Omental fat pad (tissue), 4 donors: ENCODE measurements at places on chromosomes 7 and 10. TPM values are rescaled to one million over a fixed set of nuclear protein-coding genes. Genes with fewer than 3 reads are reported as not detected.
A peak's percentile ranks its signal among the peaks of the same experiment; 100 is the strongest.

DNA sequence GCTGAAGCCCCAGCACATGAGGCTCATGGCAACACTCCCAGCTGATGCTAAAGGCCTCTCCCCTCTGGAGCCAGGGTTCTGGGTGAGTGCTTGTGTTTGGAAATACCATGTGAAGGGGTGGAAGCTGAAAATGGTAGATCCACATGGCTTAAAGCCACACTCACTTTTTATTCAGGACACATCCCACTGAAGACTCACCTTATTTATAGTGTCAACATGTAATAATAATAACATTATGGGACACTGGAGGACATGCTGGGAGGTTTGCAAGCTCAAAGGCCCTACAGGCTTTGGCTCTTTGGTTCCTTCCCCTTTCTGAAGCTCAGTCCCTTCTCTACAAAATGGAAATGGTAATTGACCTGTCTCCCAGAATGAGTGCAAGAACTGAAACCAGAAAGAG lies 318.0 kb downstream of the GRID1 start:
- no peak for DNase-seq

GRCh38 chr10:73253225-73253555 lies 746 bp upstream of the MRPS16 start:
- no peak for DNase-seq

DNA sequence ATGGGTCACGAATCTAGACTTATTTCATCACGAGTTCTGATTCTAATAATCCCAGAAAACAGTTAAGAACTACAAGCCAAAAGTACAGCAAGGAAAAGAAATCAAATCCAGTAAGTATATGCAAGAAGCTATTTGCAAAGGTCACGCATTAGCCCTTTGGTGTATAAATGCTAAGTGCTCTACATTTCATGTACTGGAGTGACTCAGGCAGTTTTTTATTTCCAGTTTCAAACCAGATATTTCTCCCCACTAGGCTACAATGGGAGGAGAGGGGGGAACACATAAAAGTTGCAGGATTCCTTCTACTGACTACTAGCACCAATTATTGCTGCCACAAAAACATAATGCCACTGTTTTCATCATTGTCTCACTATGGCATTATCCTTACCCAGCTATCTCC lies 148.0 kb downstream of the NRCAM start:
- DNase-seq = no peak

DNA sequence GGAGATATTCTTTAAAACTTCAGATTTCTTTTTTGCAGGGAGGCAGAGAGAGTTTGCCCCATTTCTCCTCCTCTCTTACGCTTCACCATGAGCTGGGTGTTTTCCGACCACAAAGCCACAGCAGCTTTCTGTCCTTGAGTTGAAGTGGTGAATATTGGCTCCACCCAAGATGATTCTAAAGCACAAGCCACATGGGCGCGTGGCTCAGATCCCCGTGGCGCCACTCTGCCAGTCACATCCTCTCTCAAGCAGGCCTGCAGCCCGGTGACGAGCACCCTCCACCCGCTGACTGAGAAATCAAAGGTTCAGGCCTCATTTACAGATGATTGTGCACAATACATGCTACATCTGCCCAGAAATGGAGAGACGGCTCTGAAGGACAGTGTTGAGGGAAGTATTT lies 27.6 kb upstream of the RNF32 start:
- DNase-seq = no peak

Gene ZNF467
- total RNA-seq = 15.8 TPM

- DNase-seq = no peak
These were observed 3.0 kb upstream of the PRSS1 start for GRCh38 chr7:142746264-142746663.

Gene NRCAM
- 3.6 TPM for total RNA-seq

GRCh38 chr10:12699781-12700556 lies 301.5 kb downstream of the CCDC3 start:
- no peak for DNase-seq

GRCh38 chr7:95723583-95724180 lies 48.7 kb upstream of the DYNC1I1 start:
- DNase-seq = no peak

Gene SLC26A3
- 1.0 TPM for total RNA-seq

Gene COBL
- total RNA-seq = 1.1 TPM

Gene PRPF18
- 28.5 TPM for total RNA-seq

GRCh38 chr10:53127686-53128085 lies 355.1 kb upstream of the MBL2 start:
- DNase-seq = no peak

Gene MRLN
- total RNA-seq = not detected

Gene MORN4
- total RNA-seq = 5.3 TPM

GRCh38 chr10:103197174-103197573 lies 4.1 kb upstream of the NT5C2 start:
- no peak for DNase-seq

DNA sequence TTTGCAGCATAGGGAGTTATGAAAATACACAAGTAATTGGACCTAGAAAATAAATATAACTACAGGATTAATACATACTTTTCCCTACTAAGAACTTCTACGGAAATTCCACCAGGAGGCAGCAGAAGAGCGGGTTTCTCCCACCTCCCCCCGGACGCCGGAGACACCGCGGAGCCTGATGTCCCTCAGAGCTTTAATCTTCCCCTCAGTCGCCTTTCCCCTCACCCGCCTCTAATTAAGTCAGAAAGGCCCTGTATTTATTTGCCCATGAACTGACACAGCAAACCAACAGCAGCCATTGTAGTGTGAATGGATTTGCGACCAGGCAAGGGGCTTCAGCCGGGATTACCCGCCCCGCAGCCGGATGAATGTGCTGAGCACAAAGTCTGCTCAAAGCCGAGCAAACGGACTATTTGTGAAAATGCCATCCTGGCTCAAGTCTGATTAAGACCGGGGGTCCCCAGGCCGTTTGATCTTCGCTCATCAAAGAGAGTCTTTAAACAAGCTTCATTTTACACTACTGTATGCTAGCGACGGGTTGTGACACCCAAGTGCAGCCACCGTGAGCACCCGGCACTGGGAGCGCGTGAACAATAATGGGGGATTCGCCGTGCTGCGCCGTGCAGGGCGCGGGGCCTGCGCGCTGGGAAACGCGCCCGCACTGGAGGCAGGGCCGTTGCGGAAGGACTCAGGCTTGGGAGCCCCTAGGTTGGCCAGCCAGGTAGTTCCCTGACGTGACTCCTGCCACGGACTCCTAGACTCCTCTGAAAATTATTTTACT lies 5.6 kb upstream of the DKK1 start:
- DNase-seq = no peak

DNA sequence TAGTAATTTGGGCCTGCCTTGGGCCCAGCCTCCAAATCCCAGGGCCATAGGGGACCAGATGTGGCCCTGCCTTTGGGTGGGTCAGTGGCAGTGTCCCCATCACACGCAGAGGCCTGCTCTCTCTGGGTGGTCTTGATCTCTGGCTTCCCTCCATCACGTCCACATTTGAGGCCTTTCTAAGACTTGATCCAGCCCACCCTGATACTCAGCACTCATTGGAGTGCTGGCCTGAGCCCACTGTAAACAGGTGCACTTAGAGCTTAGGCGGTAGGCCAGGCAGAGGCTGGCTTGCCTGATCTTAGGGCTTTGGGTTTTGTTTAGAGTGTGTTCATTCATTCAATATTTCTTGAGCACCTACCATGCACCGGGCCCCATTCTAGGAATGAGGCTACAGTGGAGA lies 52.6 kb downstream of the TBATA start:
- DNase-seq = no peak

DNA sequence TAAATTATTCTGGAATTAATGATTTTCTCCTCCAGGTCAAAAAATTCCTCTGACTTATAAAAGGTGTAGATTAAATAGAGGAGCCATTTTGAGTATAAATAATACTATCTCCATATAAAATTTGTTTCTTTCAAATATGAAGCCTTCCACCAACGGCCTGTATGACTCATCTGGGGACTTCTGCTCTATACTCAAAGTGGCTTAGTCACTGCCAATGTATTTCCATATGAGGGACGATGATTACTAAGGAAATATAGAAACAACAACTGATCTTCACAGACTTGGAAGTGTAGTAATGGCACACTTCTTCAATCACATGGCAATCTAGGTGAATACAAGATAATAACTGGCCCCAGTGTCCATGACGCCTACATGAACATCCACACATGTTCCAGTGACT lies 335.6 kb upstream of the HGF start:
- DNase-seq = no peak

GRCh38 chr7:36280840-36281812 lies 108.5 kb upstream of the ANLN start:
- peak; percentile 50 for DNase-seq

Gene MYO1G
- total RNA-seq = 14.7 TPM

DNA sequence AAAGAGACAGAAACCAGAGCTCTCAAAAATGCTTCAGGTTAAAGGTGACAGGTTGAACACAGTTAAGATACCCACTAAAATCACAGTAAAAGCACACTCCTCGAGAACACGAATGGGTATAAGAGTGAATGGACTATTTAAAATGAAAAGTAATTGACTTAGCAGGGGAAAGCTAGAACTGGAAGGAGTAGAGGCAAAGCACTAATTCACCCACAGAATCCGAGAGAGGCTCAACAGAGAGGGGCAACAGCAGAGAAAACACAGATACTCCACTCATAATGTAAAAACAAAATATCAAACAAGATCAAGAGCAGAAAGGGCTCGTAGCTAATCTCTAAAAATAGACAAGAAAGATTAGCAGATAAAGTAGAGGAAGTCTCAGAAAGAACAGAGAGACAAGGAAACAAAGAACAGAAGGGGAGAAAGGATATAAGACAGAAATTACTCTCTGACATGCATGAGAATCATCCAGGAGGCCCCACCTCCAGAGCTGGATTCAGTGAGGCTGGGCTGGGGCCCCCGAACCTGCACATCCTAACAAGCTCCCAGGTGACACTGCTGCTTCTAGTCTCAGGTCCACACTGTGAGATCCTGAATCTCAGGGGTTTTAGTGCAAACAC lies 117.6 kb downstream of the GALNT11 start:
- DNase-seq = no peak

GRCh38 chr7:3200504-3200903 lies 100.5 kb upstream of the SDK1 start:
- no peak for DNase-seq

Gene SFMBT2
- total RNA-seq = 12.0 TPM

- no peak for DNase-seq
These were observed 75.4 kb downstream of the PROSER2 start for GRCh38 chr10:11898372-11899066.

DNA sequence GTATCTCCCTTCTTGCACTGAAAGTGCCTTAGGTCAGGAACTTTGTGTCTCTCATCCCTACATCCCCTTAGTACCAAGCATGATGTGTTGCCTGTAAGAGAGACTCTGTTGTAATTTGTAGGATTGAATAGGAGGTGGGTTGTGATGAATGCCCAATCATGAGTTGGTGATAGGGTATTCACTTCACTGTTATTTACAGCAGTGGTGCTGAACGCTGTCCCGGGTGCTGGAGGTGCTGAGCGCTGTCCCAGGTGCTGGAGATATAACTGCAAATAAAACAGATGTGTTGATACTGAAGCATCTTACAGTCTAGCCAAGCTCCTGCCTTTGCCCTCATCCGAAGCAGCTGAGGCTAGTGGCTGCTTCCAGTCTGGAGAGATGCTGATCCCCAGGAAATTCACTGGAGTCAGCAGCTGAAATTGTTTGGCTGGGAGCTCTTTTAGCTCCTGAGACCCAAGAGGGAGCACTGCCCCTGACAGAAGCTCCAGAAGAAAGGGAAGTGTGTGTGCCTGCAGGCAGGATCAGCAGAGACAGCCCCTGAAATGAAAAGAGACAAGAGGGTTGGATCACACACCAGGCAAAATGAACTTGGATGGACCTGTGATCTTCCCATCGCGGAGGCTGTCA lies 183.4 kb downstream of the SORCS3 start:
- DNase-seq = no peak

DNA sequence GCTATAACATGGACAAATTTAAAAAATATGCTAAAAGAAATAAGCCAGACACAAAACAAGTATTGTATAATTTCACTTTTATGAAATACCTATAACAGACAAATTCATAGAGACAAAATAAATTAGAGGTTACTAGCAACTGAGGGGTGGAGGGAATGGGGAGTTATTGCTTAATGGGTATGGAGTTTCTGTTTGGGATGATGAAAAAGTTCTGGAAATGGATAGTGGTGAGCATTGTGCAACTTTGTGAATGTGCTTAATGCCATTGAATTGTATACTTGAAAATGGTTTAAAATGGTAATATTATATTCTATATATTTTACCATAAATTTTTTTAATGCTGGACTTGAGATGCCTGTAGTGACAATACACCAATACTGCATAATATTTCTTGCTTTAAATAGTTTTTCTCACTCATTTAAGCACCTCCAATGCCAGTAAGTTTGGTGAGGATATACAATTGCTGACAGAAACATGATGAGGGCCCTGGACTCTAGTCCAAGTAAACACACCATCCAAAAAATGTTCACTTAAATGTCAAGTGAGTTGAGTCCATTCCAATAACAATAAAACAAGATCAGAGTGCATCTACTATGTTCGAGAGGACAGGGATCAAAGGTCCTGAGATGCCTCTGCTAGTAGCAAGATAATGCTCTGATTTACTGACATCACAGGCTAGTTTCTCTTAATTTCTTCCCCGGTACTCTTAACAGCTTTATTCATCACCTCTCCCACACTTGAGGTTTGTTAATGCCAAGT lies 71.9 kb downstream of the NT5C2 start:
- DNase-seq = no peak

GRCh38 chr7:148607151-148607661 lies 16.6 kb downstream of the C7orf33 start:
- no peak for DNase-seq

DNA sequence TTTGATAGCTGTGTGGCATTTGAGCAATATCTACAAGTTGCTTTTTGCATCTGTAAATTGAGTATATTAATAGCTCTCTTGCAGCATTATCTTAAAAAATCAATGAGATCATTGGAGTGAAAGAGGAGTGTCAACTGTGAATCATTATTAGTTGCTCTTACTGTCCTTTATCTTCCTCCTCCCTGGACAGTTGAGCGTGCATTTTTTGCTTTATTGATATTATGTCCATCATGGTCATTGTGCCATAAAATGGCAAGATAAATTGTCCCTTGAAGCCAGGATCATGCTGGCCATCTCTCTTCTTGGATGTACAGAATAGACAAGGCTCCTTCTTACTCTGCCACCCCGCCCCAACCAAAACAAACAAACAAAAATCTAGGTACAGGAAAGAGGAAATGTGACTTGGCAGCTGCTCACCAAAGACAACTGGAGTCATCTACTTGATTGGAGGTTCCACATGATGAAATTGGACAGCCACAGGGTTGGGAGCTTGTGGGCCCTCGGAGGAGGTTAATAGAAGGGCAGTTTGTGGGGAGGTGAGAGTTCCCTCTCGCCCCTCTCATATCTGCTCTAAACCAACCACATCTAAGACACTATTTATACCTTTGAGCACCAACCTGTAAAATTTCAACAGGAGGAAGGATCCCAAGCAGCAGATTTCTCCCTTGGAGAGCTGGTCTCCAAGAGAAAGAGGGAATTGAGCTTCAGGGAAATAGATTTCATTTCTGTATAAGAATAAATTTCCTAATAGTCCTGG lies 252.7 kb downstream of the SKIDA1 start:
- DNase-seq = no peak

GRCh38 chr7:26200038-26200443 lies 505 bp downstream of the HNRNPA2B1 start:
- DNase-seq = peak; percentile 52

- no peak for DNase-seq
These were observed 235.3 kb downstream of the INHBA start for GRCh38 chr7:41467596-41467995.
